Stimulated activated CD8-positive, alpha-beta memory T cell treated with anti-CD3 and anti-CD28 coated beads, Interleukin-4, amount 100 ng/mL, for 48 hours (primary cell): ENCODE measurements at places on chromosomes 6 and 20.

DNA sequence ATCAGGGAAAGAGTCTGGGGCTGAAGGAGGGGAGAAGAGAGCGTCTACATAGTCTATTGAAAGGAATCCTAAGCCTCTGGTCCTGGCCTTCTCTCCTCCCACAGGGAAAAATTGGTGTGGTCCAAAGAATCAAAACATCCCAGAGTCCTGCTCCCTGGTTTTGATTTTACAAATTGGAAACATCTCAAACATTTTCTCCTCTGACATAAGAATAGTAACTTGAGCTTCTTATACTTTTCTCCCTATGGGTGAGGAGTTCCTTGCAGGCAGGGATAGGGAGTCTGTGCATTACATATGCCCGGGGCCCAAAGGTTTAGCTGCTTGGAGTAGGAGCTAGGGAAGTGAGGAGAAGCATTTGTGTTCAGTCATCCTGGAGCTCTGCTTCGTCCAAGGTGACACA is 120.0 kb upstream of the GGTLC1 start:
- DNase-seq: no peak

- DNase-seq: no peak
Measured at GRCh38 chr20:1041845-1042390, 39.8 kb upstream of the RSPO4 start.

- peak; percentile 9 for DNase-seq
Measured at GRCh38 chr6:169970306-169970988, 219.0 kb downstream of the ERMARD start.

DNA sequence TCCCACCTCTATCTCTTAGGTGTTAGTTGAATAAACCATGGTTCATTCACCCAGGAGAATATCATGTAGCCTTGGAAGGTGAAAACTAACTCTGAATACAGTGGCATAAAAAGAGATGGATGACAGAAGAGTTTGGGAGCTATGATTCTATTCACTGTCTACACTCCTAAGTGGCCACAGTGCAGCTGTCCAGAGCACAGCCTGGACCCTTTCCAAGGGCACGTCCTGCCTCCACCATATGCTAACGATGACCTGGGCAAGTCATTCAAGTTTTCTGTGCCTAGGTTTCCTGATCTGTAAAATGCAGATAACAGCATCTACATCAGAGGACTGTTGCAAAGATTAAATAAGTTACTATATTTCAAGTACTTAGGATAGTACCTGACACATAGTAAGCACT is 314.1 kb downstream of the PTPRT start:
- no peak for DNase-seq

GRCh38 chr20:16209951-16210361 is 363.3 kb downstream of the KIF16B start:
- no peak for DNase-seq

GRCh38 chr6:119479860-119480655 is 130.5 kb upstream of the MAN1A1 start:
- no peak for DNase-seq
